ENCODE measurements at places on chromosomes 2 and 18.

- no peak for DNase-seq
These were observed 19.0 kb downstream of the SNED1 start for GRCh38 chr2:241017228-241017940.

GRCh38 chr2:240466579-240467148, 31.2 kb downstream of the GPC1 start:
- no peak for DNase-seq

- no peak for DNase-seq
These were observed 379.3 kb downstream of the CTNNA2 start for GRCh38 chr2:79892123-79892522.

GRCh38 chr2:98378901-98379300, 32.6 kb downstream of the CNGA3 start:
- no peak for DNase-seq

Measured in NCI-H460 (cell line).